ENCODE measurements at places on chromosomes 4 and X.

DNA sequence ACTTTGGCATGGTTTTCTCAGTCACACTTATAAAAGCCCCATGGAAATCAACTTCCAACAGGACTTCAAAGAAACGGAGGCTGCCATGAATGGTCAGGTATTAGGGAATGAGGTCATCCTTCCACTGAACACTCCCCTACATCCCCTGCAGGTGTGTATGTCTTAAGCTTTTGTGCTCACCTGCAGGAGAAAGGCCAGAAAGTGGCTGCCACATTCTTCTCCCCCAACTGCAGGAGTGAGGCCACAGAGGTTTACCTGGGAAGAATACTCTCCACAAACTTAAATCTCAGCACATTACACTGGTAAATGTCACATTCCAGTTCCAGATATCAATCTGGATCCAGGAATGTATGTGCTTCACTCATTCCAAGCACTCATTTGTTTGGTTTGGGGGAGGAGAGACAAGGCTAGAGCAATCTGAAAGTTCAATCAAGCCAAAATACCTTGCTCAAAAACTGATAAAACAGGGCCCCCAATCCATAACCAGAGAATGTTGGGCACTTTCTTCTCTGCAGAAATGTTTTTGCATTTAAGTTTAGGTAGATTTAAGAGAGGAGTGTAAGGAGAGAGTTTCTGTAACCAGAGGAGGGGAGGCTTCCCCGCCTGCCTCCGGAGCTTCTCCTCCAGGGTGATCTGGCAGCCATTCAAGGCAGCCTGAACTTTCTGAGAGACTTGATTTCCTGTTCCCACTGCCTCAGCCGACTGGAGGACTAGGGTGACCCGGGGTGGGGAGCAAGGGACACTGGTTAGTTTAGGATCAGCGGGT lies 15.4 kb downstream of the FAM9C start:
- no peak for DNase-seq

DNA sequence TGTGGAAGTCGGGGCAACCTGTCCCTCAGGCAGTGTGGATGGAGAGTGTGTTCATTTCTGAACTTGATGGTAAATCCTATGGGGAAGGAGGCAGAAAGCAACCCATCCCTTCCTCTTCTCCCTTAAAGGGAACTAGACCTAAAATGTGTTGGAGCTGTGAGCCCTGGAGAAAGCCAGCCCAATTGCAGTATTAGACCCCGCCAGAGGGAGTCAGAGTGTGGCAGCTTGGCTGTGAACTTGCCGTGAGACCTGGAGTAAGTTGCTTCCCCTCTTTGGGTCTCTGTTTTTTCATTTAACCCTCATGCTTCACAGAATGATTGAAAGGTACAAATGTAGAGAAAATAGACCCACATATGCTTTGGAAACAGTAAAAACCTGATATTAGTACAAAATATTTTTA lies 108.7 kb upstream of the PAK3 start:
- no peak for DNase-seq

GRCh38 chr4:99848591-99849001 lies 32.0 kb downstream of the DAPP1 start:
- DNase-seq = no peak

GRCh38 chr4:15344041-15344440 lies 83.8 kb upstream of the C1QTNF7 start:
- no peak for DNase-seq

GRCh38 chrX:3076416-3076991 lies 35.2 kb downstream of the ARSF start:
- no peak for DNase-seq

DNA sequence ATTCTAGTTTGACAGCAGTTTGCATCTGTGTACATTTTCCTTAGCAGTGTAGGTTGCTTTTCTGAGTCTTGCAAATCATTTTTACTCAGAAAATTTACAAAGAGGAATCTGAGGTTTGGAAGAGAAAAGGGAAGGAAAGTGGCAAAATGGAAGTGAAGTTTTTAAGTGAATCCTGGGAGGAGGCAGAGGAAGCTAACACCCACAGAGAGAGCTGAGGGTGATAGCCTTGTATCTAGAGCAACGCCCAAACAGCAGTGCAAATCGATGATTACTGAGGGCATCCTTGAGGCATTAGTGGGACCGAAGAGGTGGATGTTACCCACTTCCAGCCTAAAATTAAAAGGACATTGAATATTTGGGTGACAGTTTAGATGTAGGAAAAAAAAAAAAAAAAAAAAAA lies 31.8 kb downstream of the KLF3 start:
- DNase-seq = no peak

DNA sequence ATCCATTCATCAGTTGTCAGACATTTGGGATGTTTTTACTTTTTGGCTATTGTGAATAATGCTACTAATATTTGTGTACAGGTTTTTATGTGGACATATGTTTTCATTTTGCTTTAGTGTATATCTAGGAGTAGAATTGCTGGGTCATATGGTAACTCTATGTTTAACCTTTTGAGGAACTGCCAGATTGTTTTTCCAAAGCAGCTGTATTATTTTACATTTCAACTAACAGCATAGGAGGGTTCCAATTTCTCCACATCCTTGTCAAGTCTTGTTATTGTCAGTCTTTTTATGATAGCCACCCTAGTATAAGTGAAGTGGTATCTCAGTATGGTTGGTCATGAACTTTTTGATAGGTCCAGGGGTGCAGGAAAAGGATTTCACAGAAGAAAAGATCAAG lies 114.5 kb upstream of the FAM9C start:
- no peak for DNase-seq

GRCh38 chrX:94400488-94400887 lies 726.5 kb downstream of the FAM133A start:
- no peak for DNase-seq
